ENCODE measurements at places on chromosomes 1 and 21.

DNA sequence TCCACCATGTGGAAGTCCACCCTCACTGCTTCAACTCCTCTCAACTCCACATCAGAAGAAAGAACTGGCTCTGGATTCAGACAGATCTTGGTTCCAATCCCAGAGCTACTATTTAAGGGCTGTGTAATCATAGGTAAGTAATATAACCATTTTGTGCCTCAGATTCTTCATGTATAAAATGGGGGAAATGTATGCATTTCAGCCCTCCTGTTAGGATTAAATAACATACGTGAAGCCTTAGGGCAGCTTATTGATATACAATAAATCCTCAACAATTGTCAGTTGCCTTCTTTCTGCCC, 23.3 kb downstream of the OTUD7B start:
- DNase-seq: no peak

DNA sequence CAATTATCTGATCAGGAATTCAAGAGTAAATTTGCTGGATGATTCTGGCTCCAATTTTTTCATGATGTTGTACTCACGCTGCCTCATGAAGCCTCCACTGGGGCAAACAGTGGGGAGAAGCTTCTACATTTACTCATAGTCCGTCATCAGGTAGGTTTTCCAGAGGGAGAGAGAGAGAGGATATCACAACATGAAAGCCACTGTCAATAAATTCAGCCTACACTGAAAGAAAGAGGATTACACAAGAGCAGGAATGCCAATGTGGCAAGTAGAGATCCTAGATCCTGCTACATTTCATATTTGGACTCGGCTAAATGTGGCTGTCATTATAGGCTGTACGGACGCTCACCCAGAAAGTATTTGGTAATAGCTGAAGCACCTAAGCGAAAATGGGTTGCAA, 819.9 kb downstream of the BRINP3 start:
- no peak for DNase-seq

GRCh38 chr21:37257967-37258877, 8.9 kb downstream of the VPS26C start:
- peak; percentile 34 for DNase-seq

DNA sequence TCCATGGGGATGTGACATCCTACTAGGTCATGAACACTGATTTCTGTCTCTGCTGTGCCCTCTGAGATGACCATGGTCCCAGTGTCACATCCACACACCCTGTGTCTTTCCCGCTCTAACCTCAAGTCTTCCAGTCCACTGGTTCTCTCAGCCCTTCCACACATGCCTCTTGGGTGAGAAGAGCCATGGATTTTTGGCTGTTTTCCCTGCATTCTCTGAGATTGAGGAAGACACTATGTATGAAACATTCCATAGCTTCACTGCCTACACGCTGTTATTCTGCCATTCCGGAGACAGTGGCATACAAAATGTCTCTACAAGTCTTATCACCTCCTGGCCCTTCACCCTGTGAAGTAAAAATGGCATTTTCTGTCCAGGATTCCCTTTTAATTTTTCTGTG, 247.3 kb downstream of the BACH1 start:
- DNase-seq: peak; percentile 26

- no peak for DNase-seq
Observed at GRCh38 chr1:92299477-92300150, 755 bp downstream of the RPAP2 start.

DNA sequence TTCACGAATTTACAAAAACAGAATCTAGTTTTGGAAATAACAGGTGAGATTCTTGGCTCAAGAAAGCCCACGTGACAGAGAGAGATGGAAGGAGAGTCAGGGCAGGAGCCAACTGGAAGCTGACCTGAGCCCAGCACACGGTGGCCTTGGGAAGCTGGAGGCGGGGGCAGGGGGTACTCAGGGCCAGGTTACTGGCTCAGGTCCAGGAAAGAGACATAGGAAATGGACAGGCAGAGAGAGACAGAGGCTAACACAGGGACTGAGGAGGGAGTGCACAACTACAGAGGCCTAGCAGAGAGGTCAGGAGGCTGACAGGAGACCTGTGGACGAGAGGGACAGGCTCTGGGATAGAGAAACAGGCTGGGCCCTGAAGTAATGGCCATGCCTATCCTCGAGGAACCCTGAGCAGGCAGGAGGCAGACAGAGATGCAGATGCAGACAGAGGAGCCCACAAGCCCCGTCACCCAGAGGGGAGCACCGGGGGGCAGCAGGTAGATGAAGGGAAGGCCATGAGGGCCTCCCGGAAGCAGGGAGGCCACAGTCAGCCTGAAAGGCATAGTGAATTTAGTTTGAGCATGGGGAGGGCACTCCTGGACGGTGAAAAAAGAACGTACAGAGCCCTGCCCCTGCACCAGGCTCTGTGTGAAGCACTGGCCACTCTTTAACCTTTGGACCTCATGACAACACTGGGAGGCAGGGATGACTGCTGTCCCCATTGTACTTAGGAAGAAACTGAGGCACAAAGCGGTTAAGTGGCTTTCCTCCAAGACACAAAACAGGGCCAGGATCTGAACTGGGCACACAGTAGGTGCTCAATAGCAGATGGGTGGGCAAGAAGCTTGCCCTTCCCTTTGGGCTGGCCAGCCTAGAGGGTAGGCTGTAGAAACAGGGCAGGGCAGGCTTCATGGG, 230.1 kb downstream of the TRABD2B start:
- no peak for DNase-seq

- no peak for DNase-seq
Observed at GRCh38 chr1:211280910-211281309, 21.7 kb downstream of the RCOR3 start.

GRCh38 chr1:53693773-53694717, 44.9 kb downstream of the GLIS1 start:
- no peak for DNase-seq

GRCh38 chr21:25647647-25648046, 8.6 kb downstream of the JAM2 start:
- DNase-seq: no peak

DNA sequence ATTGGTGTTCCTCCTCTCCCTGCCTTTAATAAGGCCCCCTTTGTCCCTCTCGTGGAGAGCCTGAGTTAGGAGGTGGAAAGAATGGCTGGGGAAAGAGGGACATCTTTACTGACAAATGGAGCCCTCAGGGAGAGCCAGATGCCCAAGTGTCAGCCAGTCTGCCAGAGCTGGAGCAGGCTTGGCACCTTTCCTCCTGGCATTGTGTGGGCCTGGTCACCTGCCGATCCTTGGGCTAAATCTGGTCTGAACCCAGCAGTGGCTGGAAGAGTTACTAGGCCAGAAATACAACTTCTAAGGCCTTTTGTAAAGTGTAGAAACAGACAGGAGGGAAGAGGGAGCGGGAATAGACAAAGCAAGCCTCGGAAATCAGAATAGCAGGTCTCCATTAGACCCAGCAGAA, 24.9 kb downstream of the VANGL1 start:
- DNase-seq: no peak

- no peak for DNase-seq
Observed at GRCh38 chr1:101438359-101438758, 201.5 kb downstream of the S1PR1 start.

- peak; percentile 39 for DNase-seq
Observed at GRCh38 chr1:246647113-246647512, 77.1 kb upstream of the SCCPDH start.

DNA sequence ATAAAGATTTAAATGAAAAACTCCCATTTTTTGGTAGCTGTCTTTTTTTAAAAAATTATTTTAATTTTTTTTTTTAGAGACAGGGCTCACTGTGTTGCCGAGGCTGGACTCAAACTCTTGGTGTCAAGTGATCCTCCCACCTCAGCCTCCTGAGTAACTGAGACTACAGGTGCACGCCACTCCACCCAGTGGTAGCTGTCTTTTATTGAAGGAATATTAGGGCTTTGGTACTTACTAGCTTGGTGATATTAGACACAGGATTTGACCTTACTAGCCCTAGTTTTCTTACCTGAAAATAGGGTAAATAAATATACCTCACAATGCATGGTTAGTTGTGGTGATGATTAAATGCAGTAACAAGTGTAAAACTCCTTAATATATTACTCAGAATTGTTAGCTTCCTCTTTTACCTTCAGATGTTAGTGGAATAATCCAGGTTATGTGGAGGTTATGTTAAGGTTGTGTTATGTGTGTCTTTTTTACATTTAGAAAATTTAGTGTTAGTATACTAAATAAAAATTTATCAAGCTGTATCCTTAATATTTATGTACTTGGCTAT, 66.8 kb downstream of the PHACTR4 start:
- no peak for DNase-seq

DNA sequence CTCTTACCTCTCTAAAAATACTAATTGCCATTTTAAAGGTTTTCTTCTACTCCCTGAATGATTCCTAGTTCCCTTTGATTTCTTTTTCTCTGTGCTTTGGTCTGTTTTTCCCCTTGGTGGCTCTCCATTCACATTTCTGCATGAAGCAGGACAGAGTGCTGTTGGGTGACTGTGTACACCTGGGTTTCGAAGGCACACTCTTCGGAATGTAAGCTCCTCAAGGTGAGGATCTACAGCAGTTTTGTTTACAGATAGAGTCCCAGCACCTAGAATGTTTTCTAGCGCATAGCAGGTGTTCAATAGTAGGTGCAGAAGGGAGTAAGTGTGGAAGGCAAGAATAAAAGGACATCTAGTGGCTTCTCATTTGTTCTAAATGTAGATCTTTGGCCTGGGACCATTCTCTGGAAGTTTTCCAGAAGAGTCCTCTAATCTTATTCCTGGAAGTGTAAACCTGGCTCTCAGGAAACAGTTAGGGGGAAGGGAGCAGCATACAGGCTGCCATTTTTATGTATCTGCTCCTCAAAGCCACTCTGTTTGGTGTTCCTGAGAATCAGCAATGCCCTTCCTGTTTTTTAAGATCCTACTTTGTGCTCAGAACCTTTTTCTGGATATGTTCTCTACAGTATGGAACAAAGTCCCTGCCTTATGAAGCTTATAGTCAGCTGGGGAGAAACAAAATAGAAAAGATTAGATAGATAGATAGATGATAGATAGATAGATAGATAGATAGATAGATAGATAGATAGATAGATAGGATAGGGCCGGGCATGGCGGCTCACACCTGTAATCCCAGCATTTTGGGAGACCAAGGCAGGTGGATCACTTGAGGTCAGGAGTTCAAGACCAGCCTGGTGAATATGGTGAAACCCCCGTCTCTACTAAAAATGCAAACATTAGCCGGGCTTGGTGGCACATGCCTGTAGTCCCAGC, 22.8 kb upstream of the EFNA1 start:
- DNase-seq: no peak

DNA sequence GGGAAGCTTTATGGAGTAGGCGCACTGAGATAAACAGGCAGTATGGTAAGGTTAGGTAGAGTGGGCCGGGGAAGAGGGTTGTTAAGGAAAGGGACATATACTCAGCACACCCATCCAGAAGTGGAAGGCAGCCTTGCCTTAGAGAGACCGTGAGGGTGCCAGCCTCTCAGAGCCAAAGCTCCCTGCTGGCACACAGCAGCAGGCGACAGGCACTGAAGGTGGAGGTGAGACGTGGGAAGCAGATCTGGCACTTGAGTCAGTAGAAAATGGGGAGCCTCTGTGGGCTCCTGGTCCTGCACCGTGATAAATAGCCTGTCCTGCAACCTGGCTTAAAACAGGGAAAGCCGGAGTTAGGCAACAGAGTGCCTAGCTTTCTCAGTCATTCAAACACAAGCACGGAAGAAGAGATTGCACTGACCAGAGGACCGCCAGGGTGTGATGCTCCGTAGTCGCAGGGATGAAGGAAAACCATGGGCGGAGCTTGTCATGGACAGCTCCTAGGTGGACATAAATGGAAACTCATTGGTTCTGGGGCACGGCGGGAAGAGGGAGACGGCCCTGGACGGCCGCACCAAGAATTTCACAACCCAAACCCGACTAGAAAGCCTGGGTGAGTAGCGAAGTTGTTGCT, 15.5 kb downstream of the KCNK1 start:
- no peak for DNase-seq

DNA sequence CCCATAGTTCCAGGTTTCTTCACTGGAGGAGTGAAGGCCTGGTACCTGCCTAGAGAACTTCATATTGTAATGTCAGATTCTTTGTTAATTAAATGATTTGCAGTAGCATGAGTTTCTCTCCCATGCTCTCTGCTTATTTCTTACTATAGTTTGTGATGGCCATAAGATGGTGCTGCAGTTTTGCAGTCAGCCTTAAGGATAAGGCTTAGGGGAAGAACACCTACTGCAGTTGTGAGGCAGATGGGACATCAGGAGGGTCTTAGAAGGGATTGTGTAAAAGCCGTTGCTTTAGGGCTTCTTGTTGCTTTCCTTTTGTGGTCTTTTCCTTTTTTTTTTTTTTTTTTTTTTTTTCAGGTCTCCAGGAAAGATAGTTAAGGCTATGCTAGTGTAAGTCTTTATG, 61.8 kb downstream of the MACF1 start:
- DNase-seq: no peak

DNA sequence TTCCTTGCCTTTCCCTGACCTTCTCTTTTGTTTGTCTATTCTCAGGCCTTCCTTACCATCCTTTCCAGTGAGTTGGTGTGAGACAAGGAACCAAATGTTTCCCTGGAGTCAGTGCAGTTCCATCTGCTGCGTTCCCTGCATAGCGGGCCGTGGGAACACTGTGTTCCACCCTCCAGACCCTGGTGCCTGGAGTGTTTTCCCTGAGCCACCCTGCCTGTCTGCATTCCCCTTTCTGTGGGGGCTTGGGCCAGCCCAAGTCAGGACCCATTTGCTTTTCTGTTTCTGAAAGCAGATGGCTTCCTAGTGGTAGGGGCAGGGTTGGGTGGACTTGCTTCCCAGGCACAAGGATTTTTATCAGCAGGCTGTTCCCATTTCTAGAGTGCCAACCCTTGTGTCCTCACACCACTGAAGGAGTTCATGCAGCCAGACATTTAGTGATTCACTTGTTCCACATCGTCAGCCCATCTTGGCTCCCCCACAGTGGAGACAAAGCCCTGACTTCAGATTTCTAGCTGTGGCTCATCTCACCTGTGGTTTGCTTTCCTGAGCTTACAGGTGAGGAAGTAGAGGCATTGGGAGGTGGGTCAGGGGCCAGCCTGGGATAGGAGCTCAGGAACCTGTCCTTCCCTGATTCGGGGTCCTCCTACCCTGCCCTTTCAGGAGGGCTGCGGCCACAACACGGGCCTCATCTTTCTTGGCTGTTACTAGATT, 14.1 kb upstream of the MYOG start:
- no peak for DNase-seq

- DNase-seq: peak; percentile 56
Observed at GRCh38 chr21:21722731-21723130, 724.5 kb downstream of the NCAM2 start.

DNA sequence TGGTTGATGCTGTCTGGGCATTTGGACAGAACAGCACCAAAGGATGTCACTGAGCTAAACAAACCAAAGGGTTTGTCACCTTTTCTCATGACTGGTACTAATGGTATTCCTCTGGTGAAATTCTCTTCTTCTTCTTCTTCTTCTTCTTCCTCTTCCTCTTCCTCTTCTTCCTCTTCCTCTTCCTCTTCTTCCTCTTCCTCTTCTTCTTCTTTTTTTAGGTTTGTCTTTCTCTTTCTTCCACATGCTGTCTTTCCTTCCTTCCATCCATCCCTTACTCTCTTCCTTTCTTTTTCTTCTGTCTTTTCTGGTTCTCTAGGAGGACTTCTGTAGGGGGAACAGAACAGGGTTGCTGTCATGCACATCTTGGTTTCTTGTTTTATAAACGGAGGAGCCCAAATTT, 9.3 kb upstream of the IGFN1 start:
- no peak for DNase-seq
